ENCODE measurements at places on chromosomes 3 and 15.

GRCh38 chr3:195263193-195263924, 7.6 kb downstream of the XXYLT1 start:
- no peak for DNase-seq

- no peak for DNase-seq
Observed at GRCh38 chr3:145750657-145751056, 410.3 kb downstream of the PLOD2 start.

DNA sequence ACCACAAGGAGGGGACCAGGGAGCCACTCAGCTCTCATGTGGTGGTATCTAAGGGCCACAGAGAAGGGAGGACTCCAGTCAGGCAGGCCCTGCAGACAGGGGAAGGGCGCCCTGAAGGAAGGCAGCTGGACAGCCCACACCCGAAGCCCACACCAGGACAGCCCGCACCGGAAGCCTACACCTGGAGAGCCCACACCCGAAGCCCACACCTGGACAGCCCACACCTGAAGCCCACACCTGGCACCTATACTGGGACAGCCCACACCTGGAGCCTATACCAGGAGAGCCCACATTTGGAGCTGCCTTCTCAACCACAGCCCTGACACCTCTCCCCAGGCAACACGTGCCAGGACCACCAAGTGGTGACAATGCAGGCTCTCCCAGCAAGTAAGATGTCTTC, 11.7 kb downstream of the TPRA1 start:
- DNase-seq, result no peak

DNA sequence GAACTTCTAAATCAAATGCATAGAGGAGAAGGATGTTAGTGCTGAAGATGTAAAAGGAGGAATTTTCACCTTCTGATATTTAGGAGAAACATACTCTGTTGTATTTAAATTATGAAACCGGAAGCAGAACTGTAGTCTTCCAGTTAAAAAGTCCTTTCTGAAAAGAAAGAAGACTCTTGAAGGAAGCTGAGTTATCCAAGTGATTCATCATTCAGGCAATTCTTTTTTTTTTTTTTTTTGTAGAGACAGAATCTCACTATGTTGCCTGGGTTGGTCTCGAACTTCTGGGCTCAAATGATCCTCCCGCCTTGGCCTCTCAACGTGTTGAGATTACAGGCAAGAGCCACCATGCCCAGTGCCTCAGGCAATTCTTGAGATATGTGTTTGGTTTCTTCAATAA, 424.8 kb upstream of the TPM1 start:
- no peak for DNase-seq

DNA sequence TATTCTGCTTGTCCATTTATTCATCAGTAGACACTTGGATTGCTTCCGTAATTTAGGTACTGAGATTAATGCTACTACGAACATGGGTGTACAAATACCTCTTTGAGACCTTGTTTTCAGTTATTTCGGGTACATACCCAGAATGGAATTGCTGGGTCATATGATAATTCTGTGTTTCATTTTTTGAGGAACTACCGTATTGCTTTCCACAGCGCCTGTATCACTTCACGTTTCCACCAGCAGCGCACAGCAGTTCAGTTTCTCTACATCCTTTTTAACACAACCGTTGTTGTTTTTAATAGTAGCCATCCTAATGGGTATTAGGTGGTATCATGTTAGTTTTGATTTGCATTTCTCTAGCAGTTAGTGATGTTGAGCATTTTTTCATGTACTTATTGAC, 9.5 kb downstream of the PAK2 start:
- no peak for DNase-seq

GRCh38 chr15:52255008-52255407, 40.6 kb downstream of the MYO5C start:
- no peak for DNase-seq

DNA sequence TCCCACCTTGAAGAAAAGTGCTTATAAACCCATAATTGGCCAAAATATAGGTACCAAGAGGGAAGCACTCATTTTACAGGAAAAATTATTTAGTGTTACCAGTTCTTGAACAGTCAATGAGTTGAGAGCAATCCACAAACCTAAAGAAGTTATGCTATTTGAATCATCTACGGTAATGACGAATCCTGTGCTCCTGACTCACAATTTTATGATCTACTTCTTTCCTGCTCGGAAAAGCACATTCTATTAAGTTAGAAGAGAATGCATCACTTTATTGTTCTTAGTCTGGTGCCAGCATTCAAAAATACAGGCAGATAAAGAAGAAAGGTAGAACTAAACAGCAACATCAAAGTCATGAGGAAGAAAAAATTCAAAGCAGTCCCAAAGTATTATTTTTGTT, 33.2 kb downstream of the CHRM5 start:
- no peak for DNase-seq

DNA sequence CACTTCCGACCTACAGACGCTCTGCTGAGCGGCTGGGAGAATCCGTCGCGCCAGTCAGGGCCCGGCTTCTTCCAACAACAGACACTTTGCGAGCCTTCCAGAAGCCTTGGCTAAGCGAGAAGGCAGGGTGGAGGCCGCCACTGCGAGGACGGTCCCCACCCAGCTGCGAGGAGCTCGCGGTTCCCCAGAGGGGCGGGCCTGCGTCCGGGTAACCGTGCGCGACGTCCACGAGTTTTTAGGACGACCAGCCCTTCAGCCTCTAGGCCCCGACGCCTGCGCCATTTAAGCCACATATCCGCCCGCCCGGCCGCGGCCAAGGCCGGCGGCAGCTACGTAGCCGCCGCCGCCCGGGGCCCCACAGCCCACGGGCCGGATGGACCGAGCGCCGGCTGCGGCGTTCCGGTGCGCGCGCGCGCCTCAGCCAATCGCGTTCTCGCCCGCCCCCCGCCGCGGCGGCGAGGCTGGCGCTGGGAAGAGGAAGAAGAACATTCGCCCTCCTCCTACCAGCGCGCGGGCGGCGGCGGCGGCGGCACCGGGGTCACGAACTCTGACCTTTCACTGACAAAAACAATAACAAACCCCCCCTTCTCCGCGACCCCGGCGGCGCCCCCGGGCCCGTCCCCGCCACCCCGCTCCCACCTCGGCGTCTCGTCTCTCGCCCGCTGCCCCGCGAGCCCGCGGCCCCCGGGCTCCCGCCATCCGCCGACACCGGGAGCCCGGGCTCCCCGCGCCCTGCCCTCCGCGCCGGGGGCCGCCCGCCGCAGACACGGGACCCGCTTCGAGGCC, at the start of gene NR2C2:
TSS of gene NR2C2 (plus strand) at position 484 of the 786 bp plus-strand sequence. CDS start 56,332 bp downstream, outside the sequence.
- DNase-seq, result peak; percentile 91

DNA sequence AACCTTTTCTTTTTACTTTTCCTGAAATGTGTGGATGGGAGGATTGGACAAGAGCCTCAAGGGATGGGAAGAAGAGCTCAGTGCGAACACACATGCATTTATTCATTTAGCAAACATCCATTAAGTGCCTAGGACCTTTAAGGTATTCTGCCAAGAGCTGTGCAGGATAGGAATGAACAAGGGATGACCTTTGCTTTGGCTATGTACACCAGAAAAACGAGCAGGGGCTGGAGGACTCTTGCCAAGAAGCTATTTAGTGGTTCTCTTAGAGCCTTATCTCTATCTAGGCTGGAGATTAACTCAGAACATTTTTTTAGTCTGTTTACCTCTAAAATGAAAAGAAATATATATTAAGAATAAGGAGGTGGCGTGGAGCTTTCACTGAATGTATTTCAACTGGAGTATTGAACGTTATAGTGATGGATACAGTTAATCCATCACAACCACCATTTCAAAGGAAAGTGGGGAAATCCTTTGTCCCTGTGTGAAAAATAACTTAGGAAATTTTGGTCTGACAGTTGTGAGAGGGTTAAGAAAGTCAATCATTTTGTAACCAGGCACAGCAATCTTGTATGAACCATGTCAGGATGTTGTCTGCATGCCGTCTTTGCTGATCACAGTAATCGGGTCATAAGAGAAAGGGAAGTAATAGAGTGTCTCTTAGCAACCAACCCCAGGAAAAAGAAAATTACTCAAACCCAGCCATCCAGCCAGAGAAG, 279.0 kb downstream of the LPP start:
- no peak for DNase-seq

DNA sequence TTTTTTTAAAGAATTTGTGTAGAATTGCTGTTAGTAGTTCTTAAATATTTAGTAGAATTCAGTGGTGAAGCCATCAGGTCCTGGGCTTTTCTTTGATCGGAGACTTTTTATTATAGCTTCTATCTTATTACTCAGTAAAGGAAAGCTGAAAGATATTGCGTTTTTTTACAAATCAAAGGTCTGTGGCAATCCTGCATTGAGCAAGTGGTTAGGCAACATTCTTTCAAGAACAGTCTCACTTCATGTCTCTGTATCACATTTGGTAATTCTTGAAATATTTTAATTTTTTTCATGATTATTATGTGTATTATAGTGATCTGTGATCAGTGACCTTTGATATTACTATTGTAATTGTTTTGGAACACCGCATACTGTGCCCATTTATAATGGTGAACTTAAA, 140.8 kb downstream of the UNC13C start:
- no peak for DNase-seq

- no peak for DNase-seq
Observed at GRCh38 chr15:83514584-83514983, 67.4 kb downstream of the SH3GL3 start.

GRCh38 chr3:177146646-177147045, 50.6 kb downstream of the TBL1XR1 start:
- DNase-seq, result no peak

DNA sequence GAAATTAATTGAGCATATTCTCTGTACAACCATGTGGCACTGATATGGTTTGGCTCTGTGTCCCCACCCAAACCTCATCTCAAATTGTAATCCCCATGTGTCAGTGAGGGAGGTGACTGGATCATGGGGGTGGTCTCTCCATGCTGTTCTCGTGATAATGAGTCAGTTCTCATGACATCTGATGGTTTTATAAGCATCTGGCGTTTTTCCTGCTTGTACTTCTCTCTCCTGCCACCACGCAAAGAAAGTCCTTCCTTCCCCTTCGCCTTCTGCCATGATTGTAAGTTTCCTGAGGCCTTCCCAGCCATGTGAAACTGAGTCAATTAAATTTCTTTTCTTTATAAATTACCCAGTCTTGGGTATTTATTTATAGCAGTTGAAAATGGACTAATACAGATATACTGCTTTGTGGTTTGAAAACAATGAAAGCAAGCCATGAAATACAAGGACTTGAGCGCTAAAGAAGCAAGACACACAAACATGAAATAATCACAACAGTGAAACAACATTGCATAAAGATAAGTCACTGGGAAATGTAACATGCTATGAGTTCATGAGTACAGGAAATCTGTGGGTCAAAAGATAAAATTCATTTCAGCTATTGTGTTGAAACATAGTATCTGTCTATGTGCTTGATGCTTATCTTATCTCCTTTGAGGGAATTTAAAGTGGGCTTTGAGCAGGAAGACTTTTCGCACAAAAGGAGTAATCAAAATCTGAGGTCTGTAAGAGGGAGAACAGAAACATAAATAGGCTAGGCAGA, 288.7 kb downstream of the GBE1 start:
- no peak for DNase-seq

DNA sequence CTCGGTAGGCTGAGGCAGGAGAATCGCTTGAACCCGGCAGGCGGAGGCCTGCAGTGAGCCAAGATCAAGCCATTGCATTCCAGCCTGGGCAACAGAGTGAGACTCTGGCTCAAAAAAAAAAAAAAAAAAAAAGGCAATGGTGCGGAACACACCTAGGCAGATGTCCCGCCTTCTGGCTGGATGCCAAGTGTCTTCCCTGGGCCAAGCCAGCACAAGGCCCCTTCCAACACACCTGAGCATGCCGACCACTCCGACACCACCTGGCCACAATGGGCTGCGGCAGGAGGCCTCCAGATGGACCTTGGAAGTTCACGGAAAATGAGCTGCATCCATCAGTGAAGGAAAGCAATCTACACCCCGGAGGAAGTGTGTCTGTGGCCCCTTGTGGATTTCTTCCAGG, 19.0 kb downstream of the NUP210 start:
- DNase-seq, result no peak

DNA sequence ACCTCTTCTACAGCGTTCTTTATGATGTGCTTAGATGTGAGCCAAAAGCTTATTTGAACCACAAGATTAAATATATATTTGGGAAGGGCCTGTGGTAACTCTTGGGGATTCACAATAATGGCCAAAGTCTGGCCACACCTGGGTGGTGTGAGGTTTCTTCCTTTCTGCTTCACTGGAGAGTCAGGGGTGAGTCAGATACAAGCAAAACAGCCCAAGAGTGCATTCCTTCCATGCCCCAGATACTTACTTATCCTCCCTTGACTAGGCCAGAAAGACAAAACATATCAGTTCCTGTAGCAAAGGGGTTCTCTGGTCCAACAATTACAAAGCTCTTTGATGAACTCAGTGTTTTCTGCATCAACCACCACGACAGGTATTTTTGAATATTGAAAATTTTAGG, 941 bp downstream of the ZBED2 start:
- DNase-seq, result no peak

DNA sequence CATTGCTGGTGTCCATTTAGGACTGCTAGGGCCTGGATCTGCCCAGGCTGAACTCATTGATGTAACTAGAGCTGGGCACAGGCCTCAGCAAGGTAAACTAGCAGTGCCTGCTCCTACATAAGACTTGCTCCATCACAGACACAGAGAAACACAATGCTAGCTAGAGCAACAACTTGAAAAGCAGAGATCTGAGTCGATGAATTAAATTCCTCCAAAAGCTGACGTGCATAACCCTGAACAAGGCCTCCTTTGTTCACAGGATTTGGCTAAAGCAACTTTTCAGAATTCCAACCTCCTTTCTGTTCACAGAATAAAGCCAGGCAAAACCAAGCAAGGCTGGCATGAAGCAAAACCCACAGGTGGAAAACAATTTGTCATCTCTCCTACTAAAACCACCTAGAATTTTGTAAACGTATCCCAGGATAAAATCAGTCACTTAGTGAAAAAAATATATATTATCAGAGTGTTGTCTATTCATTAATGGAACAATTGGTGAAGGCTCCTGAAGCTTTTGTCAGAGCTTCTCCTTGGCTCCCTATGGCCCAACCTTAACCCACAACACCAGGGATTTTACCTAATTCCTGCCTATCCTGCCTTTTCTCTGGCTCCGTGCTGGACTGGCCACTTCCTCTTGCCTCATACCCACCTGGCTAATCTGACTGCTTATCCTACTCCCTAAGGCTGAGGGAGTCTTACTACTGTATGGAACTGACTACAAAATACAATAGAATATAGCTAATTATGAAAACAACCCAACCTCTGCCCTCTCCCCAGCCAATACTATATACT, 39.9 kb downstream of the PLCH1 start:
- DNase-seq, result no peak

DNA sequence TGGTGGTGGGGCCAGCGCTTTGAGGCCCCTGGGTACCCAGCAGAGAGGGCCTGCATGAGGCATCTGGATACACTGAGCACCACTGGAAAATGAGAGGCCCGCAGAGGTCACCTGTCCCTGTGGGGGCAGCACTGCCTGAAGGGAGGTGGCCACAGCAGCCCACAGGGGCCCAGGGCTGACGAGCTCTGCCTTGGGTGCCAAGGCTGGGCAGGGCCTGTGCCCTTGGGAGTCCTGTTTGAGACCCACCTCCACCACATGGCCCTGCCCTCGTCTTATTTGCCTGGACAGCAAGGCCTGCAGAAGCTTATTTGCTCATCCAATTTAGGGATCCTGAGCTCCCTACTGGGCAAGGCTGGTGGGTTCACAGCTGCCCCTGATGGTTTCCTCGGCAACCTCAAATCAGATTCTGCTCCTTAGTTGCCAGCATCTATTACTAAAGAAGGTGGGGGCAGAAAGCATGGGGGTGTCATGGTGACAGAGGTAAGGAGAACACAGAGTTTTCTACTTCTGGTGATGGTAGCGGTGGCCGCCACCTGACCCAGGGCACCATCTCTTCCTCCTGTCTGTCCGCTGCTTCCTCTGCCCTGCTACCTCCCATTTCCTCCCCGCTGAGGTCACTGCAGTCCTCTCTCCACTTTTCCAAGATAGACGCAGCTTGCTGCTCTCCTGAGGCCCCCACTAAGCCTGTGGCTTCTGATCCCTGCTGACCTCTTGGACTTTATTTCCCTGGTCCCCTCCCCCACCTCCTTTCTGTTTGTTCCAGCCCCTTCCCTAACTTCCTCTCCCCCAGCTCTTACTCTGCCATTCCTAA, 62.9 kb downstream of the HMCES start:
- DNase-seq, result no peak
